NCI-H2081 (cell line): ENCODE measurements at places on chromosomes 7 and 10.

DNA sequence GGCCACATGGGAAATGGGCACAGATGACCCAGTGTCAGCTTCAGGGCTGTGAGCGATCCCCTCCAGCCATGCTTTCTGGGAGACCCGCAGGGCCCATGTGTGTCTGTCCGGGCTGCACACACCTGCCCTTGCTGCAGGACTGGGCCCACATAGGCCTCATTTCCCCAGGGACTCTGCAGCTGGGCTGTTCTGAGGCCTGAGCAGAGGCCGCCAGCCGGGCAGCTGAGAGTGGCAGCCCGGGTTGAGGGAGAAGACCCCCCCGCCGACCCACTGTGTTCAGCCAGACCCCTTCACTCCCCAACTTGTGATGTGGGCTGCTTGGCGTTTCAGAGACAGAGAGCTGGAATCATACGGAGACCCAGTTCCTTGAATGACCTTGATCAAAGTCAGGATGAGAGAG, 50.1 kb upstream of the DPYSL4 start:
- DNase-seq = no peak

DNA sequence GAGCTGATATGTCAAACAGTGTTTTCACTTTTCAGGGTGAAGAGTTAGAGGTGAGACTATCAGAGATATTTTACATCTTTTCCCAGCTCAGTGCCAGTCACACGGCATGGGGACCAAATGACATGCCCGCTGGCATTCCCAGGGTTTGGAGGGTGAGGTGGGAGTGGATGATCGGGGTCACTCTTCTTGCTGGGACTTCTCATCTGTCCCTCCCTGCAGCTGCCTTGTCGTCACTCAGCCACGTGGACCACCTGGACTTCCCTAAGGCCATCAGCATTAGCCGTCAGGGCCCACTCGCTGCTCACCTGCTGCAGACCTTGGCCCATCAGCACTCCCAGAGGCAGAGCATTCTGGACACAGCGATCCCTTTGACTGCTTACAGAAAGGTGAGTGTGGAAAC, 301.8 kb downstream of the DNAJB6 start:
- DNase-seq = no peak

DNA sequence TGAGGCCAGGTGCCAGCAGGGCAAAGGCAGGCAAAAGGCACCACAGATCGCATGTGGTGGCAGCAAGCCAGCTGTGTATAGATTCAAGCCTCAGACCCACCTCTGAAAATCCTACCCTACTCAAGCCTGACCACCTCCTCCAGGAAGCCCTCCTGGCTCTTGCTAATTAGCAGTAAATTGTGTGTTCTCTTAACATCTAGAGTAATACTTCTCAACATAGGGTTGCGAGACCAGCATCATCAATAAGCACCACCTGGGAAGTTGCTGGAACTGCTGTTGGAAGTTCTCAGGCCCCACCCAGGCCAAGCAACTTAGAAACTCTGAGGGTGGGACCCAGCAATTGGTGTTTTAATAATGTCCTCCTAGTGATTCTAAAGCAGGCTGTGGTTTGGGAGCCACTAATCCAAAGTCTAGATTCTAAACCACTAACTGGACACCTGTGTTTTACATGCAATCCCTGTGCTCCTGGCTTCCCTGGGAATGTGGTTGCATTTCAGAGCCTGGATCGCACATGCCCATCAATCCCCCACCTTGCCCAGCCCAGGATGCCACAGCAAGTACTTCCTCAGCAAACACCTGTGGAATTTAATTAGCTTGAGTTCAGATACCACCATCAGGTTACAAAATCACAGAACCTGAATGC, 46.2 kb downstream of the KCNMA1 start:
- no peak for DNase-seq

GRCh38 chr10:109820620-109821405, 102.5 kb downstream of the XPNPEP1 start:
- DNase-seq = no peak

DNA sequence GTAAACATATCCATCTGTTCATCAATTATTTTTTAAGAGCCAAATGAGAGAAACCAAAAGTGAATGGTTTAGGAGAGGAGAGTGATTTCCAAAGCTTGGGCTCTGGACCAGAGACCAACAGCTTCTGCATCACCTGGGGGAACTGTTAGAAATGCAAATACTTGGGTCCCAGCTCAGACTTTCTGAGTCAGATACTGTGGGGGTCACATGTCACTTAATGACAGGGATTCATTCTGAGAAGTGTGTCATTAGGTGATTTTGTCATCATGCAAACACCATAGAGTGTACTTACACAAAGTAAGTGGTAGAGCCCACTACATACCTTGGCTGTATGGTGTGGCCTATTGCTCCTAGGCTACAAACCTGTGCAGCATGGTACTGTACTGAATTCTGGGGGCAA, 128.5 kb upstream of the PRR15 start:
- DNase-seq = no peak

- DNase-seq = peak; percentile 32
These were observed 8.9 kb upstream of the EXOC6 start for GRCh38 chr10:92839191-92840085.

DNA sequence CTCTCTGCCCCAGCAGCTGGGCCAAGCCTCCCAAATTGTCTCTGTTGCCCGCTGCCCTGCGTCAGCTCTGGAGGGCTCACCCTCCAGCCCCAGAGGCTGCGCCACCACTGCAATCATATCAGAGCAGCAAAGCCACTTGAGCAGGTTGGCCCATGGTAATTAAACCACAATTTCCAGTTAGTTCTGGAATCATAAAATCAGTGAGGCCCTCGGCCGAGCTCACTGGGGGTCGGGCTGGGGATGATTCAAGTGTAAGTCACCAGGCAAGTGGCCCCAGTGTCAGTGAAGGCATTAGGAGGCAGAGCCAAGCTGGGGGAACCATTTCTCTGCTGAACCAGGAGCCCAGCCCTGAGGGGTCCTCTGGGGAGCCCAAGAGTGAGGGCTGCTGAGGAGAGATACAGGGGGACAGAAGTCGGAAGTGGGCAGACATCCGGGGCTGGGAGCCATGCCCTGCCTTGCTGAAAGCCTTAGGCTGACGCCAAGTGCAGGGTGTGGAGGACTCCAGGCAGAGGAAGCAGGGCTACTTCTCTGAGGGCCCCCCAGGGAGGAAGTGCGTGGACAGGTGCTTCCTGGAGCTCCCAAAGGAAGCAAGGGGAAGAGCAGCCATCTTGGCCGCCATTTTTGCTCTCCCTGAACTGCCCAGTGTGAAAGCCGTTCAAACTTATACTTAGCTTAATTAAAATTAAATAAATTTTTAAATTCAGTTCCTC, 29.5 kb upstream of the SLC29A3 start:
- DNase-seq = no peak

DNA sequence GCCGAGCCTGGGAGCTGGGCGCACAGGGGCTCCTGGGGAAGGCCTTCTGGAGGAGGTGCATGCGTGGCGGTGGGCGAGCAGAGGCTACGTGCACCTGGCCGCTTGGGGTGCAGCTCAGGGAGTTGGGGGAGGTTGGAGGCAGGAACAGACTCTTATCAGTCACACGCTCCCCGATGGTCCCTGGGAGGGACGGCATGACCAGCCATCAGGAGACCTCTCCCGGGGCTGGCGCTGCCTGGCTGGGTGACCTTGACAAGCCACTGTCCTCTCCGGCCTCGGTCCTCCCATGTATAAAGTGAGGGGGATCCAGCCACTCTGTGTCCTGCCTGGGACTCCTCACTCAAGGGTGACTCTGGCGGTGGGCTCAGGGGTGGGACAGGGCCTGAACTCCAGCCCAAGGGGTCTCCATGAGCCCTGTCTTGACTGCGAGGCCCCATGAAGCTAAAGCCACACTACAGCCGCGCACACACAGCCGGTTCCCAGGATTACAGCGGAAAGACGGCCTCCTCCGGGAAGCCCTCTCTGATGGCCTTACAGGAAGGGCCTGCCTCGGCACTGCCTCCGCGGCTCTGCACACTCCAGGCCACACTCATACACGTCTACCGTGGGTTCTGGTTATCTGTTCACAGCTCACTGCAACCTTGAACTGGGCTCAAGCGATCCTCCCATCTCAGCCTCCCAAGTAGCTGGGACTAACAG, 2.3 kb downstream of the TMEM184A start:
- no peak for DNase-seq

DNA sequence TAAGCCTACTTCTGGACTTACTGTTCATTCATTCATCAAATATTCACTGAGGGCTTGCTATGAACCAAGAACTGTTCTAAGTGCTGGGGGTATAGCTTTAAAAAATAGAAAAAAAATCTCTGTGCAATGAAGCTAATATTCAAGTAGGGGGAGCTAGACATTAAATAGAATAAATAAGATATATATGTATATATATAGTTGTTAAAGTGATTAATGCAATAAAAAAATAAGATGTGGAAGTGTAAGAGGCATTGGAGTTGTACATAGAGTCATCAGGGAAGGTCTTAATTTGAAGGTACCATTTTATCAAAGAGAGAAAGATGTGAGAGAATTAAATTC, 181.2 kb upstream of the AGR3 start:
- no peak for DNase-seq

DNA sequence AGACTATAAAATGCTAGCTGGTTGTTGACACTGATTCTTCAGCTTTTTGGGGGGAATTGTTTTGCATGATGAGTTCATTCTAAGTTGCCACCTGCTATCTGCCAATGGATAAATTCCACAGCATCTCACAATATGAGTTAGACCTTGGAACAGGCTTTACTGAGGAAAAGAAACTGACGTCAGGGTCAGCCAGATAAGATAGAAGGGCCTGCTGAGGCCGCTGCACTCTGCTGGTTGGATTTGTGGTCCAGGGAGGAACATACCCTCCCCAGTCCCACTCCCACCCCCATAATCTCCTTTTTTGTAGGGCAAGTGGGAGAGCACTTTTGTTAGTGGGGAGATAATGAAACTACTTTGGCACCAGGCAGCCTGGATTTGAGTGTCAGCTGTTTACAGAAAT, 110.6 kb upstream of the PRR15 start:
- no peak for DNase-seq

DNA sequence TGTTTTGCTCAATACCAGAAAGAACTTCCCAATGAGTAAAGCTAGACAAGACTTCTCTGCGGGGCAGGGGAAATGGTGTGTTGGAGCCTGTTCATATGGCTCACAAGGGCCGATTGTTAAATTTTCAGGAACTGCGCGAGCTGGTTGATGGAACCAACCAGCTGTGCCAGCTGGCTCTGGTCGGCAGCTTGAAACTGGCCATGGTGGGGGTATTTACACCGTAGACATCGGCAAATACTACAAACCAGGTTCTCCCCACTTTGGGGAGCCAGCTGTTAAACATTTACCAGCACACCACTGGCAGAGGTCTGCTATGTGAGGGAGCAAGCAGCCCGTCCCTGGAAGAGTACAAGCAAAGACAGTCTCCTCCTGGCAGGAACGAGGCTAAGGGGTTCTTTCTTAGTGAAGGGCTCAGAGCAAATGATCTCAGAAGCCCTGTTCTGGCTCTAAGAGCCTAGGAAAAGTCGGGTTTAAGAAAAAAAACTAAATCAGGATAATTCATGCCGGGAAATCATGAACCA, 8.8 kb upstream of the ZMIZ1 start:
- DNase-seq = no peak

GRCh38 chr10:19941206-19941880, 125.1 kb downstream of the PLXDC2 start:
- no peak for DNase-seq

DNA sequence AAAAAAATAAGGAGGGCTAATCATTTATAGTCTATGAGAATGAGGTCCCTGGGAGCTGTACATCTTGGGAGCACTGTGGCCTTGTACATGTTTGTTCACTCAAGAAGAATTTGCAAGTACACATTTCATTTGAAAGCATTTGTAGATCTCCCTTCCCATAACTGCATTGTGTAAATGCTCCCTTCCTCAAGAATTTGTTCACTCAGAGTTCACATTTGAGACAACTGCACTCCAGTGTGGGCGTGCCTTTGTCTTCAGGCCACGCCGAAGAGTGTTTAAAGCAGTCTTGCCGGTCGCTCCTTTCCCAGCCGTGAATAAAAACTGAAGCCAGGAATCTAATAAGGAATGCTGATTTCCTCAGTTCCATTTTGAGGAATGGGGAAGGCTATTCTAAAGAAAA, 291.1 kb upstream of the LYZL1 start:
- no peak for DNase-seq

DNA sequence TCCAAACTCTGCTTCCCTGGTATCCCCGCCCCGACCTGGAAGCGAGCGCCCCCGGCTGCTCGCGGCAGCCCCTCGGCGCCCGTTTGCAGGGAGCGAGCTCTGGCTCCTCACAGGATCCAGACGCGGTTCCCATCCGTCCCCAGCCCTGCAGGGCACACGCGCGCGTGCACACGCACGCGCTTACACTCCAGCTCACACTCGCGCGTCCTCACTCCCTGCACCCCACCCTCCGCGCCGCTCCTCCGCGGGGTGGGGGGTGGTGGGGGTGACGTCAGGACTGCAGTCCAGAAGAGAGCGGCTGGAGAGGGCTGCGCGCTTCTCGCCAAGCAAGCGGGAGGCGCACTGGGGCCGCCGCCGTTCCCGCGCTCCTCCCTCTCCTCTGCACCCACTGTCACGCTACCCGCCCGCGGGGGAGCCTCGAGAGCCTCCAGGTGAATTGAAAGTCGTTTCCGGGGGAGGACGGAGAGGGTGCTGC, 255.6 kb downstream of the OTUD1 start:
- DNase-seq = no peak

DNA sequence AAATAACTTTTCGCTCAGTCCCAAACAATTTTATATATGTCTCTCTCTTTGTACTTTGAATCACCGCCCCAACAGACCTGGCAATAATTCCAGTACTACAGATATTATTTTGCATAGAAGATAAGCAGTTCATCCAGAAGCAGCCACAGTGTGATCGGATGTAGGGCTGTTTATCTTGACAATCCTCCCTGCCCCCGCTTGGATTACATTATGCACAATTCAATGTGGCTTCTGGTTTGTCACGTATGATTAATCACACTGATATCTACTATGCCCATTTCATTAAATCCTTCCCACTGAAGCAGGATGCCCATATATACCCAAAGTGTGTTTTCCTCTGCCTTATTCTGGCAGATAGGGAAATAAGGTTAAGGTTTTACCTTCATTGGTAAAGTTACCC, 115.2 kb downstream of the PDE1C start:
- no peak for DNase-seq

DNA sequence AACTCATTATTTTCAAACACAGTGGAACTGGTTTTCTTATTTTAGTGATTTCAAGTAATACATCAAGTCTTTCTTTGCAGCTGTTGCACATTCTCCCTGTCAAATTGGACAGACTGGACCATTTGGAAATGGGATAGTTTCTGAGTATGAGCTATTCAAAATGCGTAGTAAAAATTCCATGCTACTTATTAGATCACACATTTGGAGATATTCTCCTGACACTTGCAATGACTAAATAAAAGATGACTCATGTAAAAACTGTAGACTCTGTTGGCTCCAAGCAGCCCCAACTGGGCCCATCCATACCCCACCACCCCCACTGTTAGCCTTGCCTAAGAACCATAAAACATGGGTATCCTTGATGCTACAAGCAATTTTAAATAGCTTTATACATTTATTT, 25.9 kb upstream of the BICC1 start:
- no peak for DNase-seq
